Mesendoderm (in vitro differentiated cells): ENCODE measurements at places on chromosomes 3 and 15.

- H3K4me3 ChIP-seq: no peak overlapping the region
- DNase-seq: no peak
- H3K27me3 ChIP-seq: no peaks in the 10 kb centered on the region
- H3K4me1 ChIP-seq: no peaks in the 10 kb centered on the region
- no peaks in the 10 kb centered on the region for H3K36me3 ChIP-seq
These were observed 71.8 kb downstream of the SETD2 start for GRCh38 chr3:47092090-47092489.

- no peak for DNase-seq
- H3K4me3 ChIP-seq: no peak overlapping the region
- no peaks in the 10 kb centered on the region for H3K4me1 ChIP-seq
- no peaks in the 10 kb centered on the region for H3K27me3 ChIP-seq
- no peak overlapping the region for H3K27ac ChIP-seq
These were observed 23.5 kb downstream of the B3GALNT1 start for GRCh38 chr3:161081633-161082032.

DNA sequence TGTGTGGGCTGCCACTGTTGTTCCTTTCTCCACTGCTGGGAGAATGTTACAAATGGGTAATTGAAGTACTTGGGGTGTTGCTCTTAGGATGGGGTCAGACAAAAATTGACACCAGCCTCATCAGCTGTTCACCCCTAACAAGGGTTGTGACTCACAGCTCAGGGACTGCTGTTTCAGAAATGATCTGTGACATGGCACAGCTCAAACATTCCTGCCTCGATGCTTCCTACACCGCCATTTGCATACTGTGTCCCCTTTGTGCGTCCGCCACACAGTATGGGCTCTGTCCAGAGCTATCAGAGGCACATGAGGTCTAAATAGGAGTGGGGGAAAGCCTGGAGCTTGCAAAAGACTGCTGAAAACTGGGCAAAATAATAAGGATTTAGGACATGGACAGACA, 43.9 kb downstream of the CCNL1 start:
- DNase-seq: no peak
- no peak overlapping the region for H3K4me3 ChIP-seq
- H3K36me3 ChIP-seq: no peaks in the 10 kb centered on the region

DNA sequence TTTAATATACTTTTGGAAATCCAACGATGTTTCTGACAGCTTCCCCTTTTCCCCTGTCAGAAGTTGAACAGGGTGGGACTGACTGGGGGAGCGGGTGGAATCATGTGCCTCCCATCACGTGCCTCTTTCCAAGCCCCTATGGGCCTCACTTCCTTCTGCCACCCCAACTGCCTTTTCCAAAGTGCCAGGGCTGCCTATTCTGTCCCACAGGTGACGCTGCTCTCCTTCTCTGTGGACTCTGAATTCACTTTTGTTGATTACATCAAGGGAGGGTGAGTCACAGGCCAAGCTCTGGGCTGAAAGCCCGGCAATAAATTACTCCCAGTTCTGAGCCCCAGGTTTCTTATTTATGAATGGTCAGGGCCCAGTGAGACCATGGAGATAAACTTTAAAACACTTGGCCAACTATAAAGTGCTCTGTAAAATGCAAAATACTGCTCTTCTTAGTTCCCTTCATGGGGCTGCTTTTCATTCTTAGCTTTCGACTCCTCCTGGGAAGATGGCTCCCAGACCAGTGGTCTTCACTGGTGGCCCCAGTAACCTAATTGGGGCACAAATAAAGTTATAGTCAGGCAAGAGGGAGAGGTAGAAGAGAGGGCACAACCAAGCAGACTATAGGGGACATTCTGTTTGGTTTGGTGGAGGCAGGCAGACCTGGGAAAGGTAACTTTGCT, 12.3 kb downstream of the CPNE9 start:
- H3K27me3 ChIP-seq: no peaks in the 10 kb centered on the region
- H3K27ac ChIP-seq: no peak overlapping the region
- H3K4me3 ChIP-seq: no peak overlapping the region

DNA sequence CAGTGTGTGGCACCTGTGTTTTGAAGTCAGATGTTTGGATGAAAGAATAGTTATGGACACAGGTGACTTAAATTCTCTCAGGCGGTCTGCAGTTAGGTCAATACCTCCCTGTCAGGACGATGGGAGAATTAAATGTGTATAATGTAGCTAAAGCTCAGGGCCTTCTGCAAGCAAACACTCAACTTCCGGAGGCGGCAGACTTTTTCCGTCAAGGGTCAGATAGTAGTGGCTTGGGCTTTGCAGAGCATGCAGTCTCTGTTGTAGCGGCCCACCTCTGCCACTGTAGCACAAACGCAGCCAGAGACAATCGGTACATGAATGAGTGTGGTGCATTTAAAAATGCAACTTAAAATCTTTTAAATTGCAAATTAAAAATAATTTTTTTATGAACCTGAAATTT, 47.4 kb downstream of the CMTM8 start:
- no peaks in the 10 kb centered on the region for H3K4me1 ChIP-seq
- H3K27me3 ChIP-seq: no peaks in the 10 kb centered on the region
- no peak for DNase-seq
- no peaks in the 10 kb centered on the region for H3K36me3 ChIP-seq
- H3K4me3 ChIP-seq: no peak overlapping the region

GRCh38 chr15:69893863-69894262, 203.9 kb downstream of the TLE3 start:
- no peak overlapping the region for H3K4me3 ChIP-seq
- DNase-seq: peak; percentile 80
- H3K27me3 ChIP-seq: no peaks in the 10 kb centered on the region
- no peaks in the 10 kb centered on the region for H3K36me3 ChIP-seq
- H3K27ac ChIP-seq: no peak overlapping the region
- no peaks in the 10 kb centered on the region for H3K4me1 ChIP-seq

DNA sequence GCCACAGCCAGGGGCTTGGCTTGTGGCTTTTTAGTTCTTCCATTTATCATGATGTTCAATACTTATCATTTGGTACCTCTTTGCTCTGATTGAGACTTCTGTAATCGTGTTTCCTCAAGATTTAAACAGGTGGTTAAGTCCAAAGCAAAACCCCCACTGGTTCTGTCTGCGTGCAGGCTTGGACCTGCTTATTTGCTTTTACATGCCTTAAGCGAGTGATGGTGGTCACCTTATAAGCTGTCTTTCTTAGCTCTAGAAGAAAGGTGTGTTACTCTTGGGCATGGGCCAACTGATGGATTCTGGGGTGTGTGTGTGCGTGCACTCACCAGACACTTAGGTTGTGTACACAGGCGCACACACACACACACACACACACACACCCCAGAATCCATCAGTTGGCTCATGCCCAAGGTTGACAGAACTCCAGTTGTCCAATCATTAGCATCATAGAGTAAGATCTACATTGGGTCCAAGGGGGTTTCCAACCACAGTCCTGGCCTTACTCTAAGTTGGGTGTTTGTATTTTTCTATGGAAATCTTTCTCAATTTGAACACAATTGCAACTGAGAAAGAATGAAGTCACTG, 1.2 kb downstream of the MYZAP start:
- DNase-seq: no peak
- no peaks in the 10 kb centered on the region for H3K36me3 ChIP-seq
- no peak overlapping the region for H3K4me3 ChIP-seq
- no peaks in the 10 kb centered on the region for H3K27me3 ChIP-seq
- H3K27ac ChIP-seq: no peak overlapping the region

GRCh38 chr15:97406841-97407240, 553.7 kb upstream of the ARRDC4 start:
- no peaks in the 10 kb centered on the region for H3K4me1 ChIP-seq
- DNase-seq: no peak
- H3K36me3 ChIP-seq: no peaks in the 10 kb centered on the region
- H3K4me3 ChIP-seq: no peak overlapping the region
- no peak overlapping the region for H3K27ac ChIP-seq
- H3K27me3 ChIP-seq: no peaks in the 10 kb centered on the region

- H3K4me1 ChIP-seq: peaks cover 2% of the 10 kb centered on the region
- H3K4me3 ChIP-seq: no peak overlapping the region
- H3K27me3 ChIP-seq: no peaks in the 10 kb centered on the region
- DNase-seq: no peak
These were observed 51.1 kb upstream of the SPATA12 start for GRCh38 chr3:57009367-57009766.

DNA sequence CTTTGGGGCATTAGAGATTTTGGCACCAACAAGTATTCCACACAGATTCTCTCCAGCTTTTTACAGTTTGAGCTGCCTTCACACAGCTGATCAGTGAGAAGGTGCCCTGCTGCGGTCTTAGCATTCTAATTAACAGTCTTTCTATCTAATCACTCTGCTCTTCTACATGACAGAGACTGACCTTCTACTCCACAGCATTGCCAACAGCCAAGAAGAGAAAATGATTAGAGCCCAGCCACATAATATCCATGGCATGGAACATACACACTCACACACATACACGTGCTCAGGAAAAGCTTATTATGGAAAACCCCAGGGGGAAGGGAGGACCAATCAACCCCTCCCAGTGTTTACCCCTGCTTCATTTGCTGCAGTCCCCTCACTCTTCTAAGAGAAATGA, 76.1 kb upstream of the PPP2R3A start:
- no peak overlapping the region for H3K27ac ChIP-seq
- H3K4me1 ChIP-seq: no peaks in the 10 kb centered on the region
- H3K4me3 ChIP-seq: no peak overlapping the region
- no peaks in the 10 kb centered on the region for H3K27me3 ChIP-seq
- peak; percentile 30 for DNase-seq
- H3K36me3 ChIP-seq: no peaks in the 10 kb centered on the region

DNA sequence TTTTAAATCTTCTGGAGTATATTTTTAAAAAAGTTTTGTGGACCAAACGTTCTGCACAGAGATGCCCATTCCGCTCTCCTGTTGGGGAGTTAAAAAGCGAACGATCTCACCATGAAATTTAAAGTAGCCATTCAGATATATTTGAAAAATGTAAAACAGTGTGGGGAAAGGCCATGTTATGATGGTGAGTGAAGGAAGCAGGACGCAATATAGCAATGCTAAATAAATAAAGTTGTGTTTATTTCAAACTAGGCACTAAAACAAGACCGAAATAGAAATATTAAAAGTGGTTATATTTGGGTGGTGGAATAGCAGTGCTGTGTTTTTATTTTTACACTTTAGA, 327 bp upstream of the CCDC13 start:
- H3K4me1 ChIP-seq: peaks cover 3% of the 10 kb centered on the region
- H3K27ac ChIP-seq: no peak overlapping the region
- no peaks in the 10 kb centered on the region for H3K36me3 ChIP-seq
- H3K4me3 ChIP-seq: peak overlapping the region; percentile 14
- no peaks in the 10 kb centered on the region for H3K27me3 ChIP-seq
- DNase-seq: no peak

DNA sequence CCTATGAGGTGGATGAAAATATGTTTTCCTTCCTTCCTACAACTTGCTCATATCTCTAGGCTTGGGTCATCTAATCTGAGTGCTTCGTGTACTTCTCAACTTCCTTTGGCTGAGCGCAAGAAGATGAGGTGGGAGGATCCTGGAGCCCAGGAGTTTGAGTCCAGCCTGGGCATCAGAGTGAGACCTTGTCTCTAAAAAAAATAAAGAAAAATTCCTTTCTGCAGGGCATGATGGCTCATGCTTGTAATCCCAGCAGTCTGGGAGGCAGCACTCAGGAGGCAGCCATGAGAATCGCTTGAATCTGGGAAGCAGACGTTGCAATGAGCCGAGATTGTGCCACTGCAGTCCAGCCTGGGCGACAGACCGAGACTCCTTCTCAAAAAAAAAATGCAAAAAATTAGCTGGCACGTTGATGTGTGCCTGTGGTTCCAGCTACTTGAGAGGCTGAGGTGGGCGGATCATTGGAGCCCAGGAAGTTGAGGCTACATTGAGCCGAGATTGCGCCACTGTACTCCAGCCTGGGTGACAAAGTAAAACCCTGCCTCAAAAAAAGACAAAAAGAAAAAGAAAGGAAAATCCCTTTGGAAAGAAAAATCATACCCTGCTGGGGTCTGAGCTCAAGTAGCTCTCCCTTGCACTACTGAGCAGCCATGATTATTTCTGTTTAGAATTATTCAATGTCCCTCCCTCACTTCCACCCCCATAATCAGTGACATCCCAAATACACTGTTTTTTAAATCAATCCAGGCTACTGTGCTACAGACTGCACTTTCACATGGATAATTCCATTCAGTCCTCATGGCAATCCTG, 28.0 kb upstream of the RAB11A start:
- H3K36me3 ChIP-seq: no peaks in the 10 kb centered on the region
- DNase-seq: no peak
- H3K4me1 ChIP-seq: no peaks in the 10 kb centered on the region
- H3K27me3 ChIP-seq: no peaks in the 10 kb centered on the region
- no peak overlapping the region for H3K27ac ChIP-seq
- no peak overlapping the region for H3K4me3 ChIP-seq

DNA sequence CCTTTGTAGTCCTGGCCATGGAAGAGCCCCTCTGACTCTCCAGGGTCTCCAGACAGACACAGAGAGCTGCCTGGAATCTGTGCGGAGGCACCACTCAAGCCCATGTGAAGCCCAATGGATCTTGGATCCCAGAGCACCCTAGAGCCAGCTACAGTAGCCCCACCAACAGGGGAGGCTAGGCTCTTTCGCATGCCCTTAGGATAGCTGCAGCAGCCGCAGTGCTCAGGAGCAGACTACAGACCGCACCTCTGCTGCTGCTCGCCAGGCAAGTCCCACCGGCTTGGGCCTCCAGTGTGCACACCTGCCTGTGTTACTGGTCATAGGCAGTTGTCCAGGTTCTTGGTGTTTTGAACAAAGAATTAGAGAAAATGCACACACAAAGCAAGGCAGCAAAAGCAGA, 131.6 kb downstream of the SPATA16 start:
- DNase-seq: peak; percentile 2
- no peak overlapping the region for H3K4me3 ChIP-seq

- H3K27me3 ChIP-seq: no peaks in the 10 kb centered on the region
- H3K4me1 ChIP-seq: no peaks in the 10 kb centered on the region
- no peak overlapping the region for H3K4me3 ChIP-seq
- DNase-seq: no peak
- H3K36me3 ChIP-seq: no peaks in the 10 kb centered on the region
- H3K27ac ChIP-seq: no peak overlapping the region
These were observed 403.3 kb upstream of the THBS1 start for GRCh38 chr15:39177561-39177960.

DNA sequence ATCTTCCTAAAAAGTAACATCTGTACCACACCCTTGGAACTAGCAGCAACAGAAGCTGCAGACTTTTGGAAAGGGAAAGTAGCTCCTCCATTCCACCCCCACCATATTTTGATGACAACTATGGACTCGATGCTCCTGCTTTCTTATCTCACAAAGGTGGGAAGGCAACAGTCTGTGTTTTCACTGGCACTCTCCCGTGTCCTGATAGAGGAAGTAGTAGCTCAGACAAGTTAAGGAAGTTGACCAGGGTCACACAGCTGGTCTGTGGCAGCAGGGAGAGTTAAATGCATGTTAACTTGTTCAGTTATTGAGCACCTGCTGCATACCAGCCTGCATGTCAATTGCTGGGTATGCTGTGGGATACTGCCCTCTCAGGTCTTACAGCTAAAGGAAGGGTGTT, 33.1 kb downstream of the BHLHE40 start:
- H3K27me3 ChIP-seq: no peaks in the 10 kb centered on the region
- DNase-seq: peak; percentile 55
- H3K4me3 ChIP-seq: no peak overlapping the region
